Endodermal cell (in vitro differentiated cells): ENCODE measurements at places on chromosomes 7 and 10. TPM values are rescaled to one million over a fixed set of nuclear protein-coding genes. Genes with fewer than 3 reads are reported as not detected.

Gene PNLIPRP3
- not detected in 2 replicates for total RNA-seq

DNA sequence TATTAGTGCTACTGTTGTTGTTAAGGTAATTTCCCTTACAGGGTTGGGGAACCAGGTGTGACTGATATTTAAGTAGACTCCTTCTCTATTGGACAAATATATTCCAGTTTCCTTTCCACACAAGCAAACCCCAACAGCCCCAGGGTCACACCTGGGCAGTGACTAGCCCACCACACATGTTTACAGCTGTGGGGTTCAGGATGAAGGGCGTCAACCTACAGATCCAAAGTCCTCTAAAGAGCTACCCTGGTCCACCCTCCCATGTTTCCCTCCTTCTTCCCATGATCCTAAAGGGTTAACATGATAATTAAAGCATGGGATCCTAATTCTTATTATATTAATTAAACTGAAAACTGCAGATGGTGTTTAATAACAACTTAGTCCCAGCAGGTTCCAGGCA, 701.5 kb downstream of the GRID1 start:
- DNase-seq: no peak

Gene CDK5
- total RNA-seq: 20.9 to 25.2 TPM (median 22.4 TPM) in 3 replicates

Gene CDHR3
- 12.9 and 16.1 TPM in 2 replicates for total RNA-seq
